ENCODE measurements at places on chromosomes 2 and 18.
A peak's percentile ranks its signal among the peaks of the same experiment; 100 is the strongest.

DNA sequence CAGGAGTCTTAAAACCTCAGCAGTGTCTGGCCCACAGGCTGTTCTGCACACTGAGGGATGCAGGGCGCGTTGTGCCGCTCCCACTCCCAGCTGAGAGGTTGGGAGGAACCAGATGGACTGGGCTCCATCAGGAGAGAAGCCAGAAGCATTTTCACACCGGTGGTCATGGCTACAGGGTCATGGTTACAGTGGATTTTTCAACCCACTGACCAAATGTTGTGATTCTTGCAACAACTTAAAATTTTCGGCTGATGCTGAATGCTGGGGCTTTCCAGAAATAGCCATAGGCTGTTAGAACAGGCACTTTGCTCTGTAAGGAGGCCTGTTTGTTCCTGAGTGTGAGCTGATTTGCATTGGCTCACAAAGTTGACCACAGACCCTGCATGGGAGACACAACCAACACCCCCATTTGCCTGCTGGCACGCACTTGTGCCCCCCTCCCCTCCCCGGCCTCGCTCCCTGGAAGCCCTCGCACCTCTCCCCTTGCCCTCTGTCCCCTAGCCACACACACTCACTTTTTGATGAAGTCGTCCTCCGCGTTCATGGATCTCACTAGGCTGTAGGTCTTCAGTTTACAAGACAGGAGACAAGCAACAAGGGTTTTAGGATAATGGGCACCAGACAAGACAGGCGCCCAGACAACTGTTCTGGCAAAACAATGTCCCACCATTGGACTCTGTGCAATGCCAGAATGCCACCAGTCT lies 3.4 kb downstream of the LPIN1 start:
- no peak for DNase-seq

- DNase-seq = no peak
Measured at GRCh38 chr2:43766006-43766405, 7.8 kb upstream of the DYNC2LI1 start.

DNA sequence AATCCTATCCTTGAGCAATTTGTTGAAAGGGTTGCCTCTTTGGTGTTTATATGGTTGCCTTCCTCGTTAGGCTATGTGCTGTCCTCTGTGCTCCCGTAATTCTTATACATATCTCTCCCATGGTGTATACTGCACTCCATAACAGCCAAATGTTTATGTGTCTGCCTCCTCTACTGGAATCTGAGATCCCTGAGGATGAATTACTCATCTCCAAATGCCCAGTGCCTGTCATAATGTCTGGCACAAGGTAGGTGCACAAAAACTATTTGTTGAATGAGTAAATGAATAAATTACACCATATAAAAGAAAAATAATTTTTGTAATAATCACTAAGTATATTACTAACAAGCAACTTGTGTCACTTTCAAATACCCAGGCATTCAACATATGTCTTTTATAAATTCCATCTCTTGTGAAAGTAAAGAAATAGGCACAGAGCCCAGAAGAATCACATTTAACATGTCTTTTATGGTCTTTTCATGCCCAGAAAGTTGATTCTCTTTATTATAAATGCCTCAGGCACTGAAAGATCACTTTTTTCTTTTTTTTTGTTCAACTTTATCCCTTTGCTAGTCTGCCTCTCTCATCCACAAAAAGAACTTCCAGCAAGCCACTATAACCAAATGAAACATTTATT lies 164.9 kb downstream of the CCDC148 start:
- DNase-seq = peak; percentile 22

- DNase-seq = no peak
Measured at GRCh38 chr18:71625556-71626090, 918.5 kb downstream of the CBLN2 start.

DNA sequence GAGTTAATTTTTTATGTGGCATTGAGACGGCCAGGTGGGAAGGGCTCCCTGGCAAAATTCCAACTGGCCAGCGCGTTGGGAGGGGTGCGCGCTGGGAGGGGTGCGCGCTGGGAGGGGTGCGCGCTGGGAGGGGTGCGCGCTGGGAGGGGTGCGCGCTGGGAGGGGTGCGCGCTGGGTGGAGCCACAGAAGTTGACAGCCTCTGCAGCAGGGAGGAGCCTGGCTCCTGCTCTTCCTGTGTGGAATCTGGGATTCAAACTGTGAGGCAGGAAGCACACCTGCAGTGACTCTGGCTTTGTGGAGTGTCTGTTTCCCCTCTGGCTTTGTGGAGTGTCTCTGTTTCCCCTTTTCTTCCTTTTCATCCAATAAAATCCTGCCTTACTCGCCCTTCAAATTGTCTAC lies 147.9 kb upstream of the CBLN2 start:
- DNase-seq = no peak

- no peak for DNase-seq
Measured at GRCh38 chr2:210323003-210323402, 8.0 kb upstream of the MYL1 start.

DNA sequence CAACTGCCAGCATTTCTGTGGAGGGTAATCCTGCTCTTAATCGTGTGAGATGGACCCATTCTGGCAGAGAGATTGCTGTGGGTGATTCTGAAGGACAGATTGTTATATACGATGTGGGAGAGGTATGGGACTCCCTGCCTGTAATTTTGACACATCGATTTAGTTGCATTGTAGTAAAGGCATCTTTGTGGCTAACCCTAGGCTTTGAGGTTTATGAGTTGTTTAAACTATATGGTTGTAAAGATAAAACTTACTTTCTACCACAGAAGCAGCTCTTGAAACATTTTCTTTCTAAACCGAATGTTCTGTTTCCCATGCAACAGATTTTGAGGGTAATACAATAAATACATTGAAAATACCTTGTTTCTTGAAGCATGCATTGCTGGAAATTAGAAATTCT lies 58.5 kb downstream of the DYNC1I2 start:
- DNase-seq = no peak

DNA sequence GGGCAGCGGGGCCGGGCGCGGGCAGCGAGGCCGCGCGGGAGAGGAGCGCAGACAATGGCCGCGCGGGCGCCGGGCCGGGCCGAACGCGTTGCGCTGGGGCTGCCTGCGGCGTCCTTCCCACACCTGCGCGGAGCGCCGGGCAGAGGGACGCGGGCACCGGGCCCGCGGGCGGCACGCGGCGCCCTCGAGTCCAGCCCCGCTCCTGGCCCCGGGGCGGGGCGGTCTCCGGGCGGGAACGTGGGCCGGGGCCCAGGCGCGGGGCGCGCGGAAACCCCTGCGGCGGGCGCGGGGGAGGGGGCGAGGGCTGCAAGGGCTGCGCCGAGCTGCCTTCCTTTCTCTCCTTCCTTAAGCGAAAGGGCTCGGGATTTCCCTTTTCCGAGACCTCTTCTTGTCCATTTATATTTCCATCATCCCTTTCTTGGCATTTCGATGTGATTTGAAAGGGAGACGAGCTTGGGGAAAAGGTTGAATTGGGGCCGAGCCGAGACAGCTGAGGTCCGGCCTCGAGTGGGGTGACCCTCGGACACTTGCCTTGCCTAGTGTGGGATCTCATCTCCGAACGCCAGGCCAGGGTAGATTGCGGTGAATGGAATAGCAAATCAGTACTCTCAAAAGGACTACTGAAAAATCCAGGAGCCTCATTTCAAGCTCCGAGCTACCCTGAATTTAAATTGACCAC lies 676 bp downstream of the KLHL23 start:
- DNase-seq = no peak

- no peak for DNase-seq
Measured at GRCh38 chr2:188415754-188416083, 124.0 kb downstream of the GULP1 start.
